ENCODE measurements at places on chromosomes 6 and 20.

- no peak for DNase-seq
These were observed 7.0 kb downstream of the HELZ2 start for GRCh38 chr20:63567136-63567385.

DNA sequence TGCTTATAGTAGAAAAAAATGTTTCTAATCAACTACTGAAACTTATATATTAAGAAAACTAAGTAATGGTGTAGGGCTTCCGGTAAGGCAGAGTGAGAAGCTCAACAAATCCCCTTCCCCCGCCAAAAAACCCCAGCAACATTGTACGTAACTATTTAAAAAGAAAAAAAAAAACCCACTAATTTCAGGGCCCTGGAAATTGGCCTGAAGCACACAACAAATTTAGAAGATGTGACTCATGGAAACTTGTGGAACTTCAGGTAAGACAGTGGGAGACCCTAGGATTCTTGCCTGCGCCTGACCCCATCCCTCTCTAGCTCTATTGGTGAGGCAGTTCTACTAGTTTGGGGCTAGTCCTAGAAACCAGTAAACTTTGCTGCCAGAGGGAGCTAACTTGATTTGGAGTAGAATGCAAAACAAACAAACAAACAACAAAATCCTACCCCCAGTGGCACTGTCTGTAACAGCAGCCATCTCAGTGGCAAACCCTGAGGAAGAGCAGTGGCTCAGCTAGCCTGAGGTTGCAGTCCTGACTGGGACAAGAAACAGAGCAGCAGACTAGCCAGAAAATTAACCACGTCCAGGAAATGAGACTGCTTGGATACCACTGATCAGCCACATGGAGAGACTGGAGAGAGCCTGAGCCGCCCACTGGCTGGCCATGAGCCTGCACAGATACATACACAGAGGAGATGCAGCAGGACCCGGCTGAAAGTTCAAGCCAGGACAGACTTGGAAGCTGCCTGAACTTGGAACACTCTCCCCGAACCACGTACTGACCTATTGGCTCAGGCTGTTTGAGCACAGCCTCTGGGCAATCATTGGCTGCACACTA lies 135.1 kb downstream of the TBXT start:
- no peak for DNase-seq

DNA sequence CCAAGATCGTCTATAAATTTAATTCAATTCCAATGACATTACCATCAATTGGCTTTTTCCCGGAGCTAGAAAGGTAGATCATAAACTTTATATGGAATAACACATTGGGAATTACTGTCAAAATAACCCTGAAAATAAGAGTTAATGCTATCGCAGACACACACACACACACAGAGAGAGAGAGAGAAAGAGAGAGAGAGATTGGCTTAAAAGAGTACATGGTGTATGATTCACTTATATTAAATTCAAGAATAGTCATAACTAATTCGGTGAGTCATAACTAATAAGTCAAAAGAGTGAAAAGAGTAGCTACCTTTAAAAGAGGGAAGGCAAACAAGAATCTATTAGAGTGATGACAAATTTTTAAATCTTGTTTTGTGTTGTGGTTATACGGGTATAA lies 425.5 kb downstream of the TBC1D32 start:
- no peak for DNase-seq

DNA sequence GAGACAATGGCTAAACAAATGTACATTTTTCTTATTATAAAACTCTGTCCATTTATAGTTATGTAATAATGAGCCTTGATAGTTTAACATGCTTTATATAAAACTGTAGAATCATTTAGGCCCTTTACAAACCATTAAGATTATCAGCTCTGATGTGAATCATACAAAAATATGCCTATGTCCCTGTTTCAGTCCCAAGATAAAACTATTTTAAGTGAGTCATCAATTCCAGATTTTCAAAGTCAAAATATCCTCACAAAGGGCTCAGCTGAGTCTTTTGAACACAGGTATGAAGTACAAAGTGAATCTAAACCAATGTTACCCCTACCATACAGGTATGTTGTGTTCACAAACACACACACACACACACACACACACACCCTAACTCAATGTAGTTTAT lies 88.0 kb downstream of the PTPRK start:
- no peak for DNase-seq

DNA sequence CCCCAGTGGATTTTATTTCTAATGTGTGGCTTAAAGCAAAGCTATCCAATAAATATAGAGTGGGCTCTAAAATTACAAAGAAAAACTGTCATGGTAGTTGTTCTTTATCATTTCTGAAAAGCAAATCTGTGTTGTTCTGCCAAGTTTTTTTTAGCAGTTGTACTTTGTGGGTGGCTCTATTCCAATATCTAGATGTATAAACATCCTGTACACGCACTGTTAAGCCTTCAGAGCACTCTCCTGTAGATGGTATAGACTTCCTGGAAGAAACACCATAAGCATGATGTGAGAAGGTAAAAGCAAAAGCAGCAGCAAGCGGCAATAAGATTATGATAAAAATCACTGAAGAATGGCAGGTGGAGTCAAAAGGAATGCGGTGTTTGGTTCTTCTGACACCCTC lies 21.5 kb upstream of the TMEM30A start:
- DNase-seq = no peak

- no peak for DNase-seq
These were observed 9.5 kb downstream of the TNFAIP3 start for GRCh38 chr6:137876547-137876946.

DNA sequence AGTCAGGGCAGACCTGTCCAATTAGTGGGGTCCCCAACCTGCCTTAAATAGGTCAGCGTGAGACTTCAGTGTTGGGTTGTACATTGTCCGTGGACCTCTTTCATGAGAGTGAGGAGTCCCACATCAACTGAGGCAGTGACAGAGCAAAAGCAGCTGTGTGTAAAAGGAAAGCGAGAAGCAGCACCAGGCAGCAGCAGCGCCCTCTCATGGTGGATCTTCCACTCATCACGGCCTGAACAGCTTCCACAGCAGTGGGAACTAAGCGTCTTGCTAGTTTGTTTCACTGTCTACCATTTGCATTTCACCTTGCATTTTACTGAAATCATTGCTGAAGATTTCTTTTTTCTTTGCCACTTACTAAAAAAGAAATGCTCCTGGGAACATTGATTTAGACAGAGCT lies 333.8 kb downstream of the PKHD1 start:
- no peak for DNase-seq

GRCh38 chr20:40410028-40410427 lies 279.0 kb downstream of the MAFB start:
- DNase-seq = no peak

GRCh38 chr20:61311656-61312387 lies 59.8 kb downstream of the CDH4 start:
- no peak for DNase-seq

- no peak for DNase-seq
These were observed 180.5 kb downstream of the TENT5A start for GRCh38 chr6:81572020-81572419.
